ENCODE measurements at places on chromosomes 3 and 15. TPM values are rescaled to one million over a fixed set of nuclear protein-coding genes. Genes with fewer than 3 reads are reported as not detected.

Gene TPRG1
- 5.8 TPM for total RNA-seq

Gene NAALADL2
- total RNA-seq: 3.8 TPM

Gene ARGFX
- total RNA-seq: not detected

Gene SPESP1
- total RNA-seq: 14.3 TPM

Gene SHQ1
- 23.8 TPM for total RNA-seq

Gene RPUSD2
- 7.0 TPM for total RNA-seq

Gene LRRN1
- not detected for total RNA-seq

Gene FEZF2
- not detected for total RNA-seq
